Dermis microvascular lymphatic vessel endothelial cell (primary cell): ENCODE measurements at places on chromosomes 5 and 9. TPM values are rescaled to one million over a fixed set of nuclear protein-coding genes. Genes with fewer than 3 reads are reported as not detected.

DNA sequence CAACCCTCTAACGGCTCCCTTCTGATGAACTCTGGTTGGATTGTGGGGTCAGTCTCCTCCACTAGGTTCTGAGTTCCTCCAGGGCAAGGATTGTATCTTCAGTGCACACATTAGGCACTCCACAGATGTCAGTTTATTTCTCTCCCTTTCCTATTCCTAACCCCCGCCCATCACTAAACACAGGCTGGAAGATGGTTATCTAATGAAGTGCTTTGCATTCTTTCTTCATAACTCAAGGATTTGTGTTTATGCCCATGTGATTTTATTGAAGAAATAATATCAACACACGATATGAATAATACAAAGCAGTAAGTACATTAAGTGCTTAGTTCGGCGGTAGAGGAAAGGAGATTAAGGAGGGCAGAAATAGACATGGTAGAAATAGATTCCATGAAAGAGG lies 4.4 kb upstream of the CREBRF start:
- no peak for DNase-seq

GRCh38 chr9:107548298-107549142 lies 59.0 kb upstream of the KLF4 start:
- peak; percentile 68 for DNase-seq

NRARP gene
- 36.6 and 52.0 TPM in 2 replicates for total RNA-seq

ST6GALNAC6 gene
- total RNA-seq: 23.4 and 35.7 TPM in 2 replicates
